ENCODE measurements at places on chromosomes 6 and 20.

DNA sequence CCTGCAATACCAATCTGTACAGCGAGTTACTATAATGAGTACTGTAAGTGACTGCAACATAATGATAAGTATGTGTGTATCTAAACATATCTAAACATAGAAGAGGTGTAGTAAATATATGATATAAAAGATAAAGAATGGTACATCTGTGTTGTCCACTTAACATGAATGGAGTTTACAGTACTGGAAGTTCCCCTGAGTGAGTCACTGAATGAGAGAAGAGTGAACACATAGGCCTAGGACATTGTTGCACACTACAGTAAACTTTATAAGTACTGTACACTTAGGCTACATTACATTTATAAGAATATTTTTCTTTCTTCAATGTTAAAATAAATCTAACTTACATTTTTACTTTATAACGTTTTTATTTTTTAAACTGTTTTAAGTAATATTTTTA lies 380.4 kb downstream of the MMUT start:
- no peak for DNase-seq

DNA sequence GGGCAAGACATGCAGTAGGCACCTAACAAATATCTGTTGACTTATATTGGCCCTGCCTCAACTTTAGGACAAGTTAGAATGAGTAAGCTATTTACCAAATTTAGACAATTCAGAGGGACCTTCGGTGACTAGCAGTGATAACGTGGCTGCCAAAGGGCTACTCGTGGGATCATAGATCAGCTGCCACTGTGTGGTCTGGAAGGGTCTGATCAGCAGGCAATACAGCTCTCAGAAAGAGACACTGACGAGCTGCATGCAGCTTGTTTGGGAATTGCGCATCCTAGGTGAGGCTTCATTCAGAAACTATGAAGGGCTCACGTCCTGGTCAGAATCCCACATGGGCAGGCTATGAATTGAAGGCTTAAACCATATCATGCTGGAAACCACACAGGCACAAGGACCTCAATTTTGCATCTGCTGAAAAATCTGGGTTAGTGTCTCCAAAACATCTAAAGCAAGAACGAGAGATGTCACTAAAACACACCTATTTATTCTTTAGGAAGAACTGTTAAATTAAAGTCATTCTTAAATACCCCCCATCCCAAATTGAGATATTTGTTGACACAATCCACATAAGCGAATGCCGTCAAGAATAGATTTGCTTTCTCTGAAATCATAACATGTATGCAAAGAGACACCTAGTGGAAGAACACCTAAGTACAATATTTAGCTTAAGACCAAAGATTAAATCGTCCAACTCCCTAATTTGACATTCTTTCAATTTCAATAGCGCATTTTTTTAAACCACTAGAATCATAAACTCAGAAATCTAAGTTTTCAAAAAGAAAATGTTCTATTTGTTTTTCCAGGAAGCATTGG lies 79.6 kb downstream of the IPCEF1 start:
- DNase-seq, result no peak

DNA sequence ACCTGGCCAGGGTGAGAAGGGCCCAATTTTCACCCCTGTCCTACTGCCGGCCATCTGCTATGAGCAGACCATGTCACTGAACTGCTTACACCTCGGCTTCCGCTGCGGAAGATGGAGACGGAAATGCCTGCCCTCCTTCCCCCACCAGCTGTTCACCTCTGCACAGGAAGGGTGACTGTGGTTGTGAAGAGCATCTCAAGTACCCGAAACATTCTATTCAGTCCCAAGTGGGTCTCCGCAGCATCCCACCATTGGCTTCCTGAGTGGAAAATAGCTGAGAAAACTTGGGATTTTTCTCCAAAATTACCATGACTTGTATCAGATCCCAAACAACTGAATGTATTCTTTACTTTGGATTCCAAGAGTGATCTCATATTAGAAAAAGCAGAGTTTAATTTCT lies 16.1 kb downstream of the DOK5 start:
- no peak for DNase-seq

- DNase-seq, result no peak
Measured at GRCh38 chr6:87641065-87641692, 51.2 kb downstream of the ORC3 start.

GRCh38 chr6:152701081-152701862 lies 3.6 kb downstream of the MYCT1 start:
- DNase-seq, result no peak

GRCh38 chr6:150936021-150936555 lies 70.6 kb downstream of the MTHFD1L start:
- no peak for DNase-seq

- DNase-seq, result no peak
Measured at GRCh38 chr6:81214414-81215091, 537.9 kb downstream of the TENT5A start.

DNA sequence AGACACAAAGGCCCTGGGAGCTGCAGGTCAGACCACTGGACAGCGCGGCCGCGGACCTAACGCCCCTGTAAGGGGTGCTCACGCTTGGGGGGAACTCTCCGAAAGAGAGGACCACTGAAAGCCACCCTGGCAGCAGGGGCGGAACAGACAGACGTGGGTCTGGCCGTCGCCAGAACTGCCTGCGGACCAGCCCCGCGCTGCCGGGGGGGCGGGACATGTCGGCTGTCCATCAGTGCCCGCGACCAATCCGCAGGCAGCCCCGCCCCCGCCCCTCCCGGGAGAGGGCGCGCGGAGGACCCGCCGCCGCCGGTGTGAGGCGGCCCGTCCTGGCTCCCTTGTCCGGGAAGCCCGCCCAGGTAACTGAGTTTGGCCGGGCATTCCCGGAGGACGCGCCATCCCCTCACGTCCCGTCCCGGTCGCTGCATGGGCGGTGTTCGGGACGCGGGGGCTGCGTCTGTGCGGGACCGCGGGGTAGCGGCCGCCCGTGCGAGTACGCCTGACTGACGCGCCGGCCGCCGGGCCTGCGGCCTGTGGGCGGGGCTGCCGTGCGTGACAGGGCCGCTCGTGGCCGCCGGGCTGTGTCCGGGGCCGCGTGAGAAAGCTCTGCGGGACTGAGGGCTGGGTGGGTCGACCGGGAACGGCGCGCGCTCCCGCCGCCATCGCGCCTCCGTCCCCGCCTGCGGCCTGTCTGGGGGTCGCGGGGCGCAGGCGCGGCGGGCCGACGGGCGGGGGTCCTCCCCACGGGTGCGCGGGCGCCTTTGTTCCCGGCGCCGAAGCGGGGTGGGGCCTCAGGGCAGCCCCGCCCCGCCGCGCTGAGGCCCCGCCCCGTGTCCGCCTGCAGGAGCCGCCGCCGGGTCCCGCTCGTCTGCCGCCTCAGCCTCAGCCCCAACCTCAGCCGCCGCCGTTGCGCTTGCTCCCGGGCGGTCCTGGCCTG lies at the start of gene PLCG1:
Gene PLCG1 (plus strand): TSS at position 864 of the 934 bp plus-strand sequence. CDS start 99 bp downstream, outside the sequence.
- peak; percentile 88 for DNase-seq

GRCh38 chr6:92023410-92023966 lies 1395.9 kb downstream of the EPHA7 start:
- DNase-seq, result no peak

DNA sequence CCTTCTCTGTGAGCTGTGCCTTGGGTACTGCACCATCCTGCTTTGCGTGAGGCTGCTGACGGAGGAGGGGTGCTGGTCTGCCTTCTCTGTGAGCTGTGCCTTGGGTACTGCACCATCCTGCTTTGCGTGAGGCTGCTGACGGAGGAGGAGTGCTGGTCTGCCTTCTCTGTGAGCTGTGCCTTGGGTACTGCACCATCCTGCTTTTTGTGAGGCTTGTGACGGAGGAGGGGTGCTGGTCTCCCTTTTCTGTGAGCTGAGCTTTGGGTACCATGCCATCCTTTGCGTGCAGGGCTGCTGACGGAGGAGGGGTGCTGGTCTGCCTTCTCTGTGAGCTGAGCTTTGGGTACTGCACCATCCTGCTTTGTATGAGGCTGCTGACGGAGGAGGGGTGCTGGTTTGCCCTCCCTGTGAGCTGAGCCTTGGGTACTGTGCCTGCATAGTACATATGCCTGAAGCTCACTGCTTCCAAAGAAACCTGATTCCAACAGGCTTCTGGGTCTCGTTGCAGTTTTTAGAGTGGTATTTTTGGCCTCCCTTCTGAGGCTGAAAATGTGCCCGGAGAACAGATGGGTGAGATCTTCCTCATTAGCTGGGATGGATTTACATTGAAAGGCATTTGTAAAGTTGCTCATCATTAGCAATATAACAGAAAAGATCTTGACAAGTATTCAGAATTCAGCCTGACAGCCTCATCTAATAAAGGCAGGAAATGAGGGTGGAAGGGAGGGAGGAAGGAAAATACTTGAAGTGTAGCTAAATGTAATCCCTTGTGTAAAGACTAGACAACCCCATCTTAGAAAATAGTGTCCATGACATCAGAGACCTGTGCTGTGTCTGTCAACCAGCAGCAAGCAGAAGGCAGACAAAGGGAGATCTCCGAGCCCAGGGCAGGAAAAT lies 46.8 kb upstream of the UNC93A start:
- DNase-seq, result peak; percentile 41

GRCh38 chr20:31721408-31722256 lies 1.0 kb downstream of the BCL2L1 start:
- DNase-seq, result no peak

GRCh38 chr6:12246900-12247299 lies 43.3 kb upstream of the EDN1 start:
- no peak for DNase-seq

GRCh38 chr6:82183642-82184282 lies 63.8 kb downstream of the IBTK start:
- DNase-seq, result no peak

GRCh38 chr20:14498772-14499171 lies 161.4 kb upstream of the FLRT3 start:
- no peak for DNase-seq

DNA sequence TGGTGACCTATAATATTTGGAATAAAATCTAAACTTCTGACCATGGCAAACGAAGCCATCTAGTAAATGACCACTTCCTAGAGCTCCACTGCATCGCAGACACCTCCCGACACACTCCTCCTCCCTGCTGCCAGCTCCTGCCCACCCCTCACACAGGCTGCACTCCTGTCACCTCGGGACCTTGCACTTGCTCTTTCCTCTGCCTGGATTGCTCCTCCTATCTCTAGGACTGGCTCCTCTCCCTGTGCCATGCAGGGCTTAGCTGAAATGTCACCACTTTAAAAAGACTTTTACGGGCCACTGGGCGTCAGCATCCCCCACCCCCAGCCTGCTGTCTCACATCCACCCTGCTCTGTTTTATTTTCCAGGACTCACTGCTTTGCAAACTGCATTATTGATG lies 87.6 kb upstream of the MC3R start:
- no peak for DNase-seq

DNA sequence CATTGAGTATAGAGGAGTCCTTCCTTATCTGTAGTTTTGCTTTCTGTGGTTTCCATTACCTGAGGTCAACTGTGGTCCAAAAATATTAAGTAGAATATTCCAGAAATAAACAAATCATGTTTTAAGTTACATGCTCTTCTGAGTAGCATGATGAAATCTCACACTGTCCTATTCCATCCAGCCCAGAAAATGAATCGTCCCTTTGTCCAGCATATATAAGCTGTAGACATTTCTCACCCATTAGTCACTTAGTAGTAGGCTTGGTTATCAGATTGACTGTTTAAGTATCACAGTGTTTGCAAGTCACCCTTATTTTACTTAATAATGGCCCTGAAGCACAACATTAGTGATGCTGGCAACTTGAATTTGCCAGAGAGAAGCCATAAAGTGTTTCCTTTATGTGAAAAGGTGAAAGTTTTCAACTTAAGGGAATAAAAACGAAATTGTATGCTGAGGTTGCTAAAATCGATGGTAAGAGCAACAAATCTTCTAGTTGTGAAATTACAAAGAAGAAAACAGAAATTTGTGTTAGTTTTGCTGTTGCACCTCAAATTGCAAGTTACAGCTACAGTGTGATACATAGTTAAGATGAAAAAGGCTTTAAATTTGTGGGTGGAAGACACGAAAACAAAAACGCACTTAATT lies 198.6 kb upstream of the SIM1 start:
- DNase-seq, result no peak

DNA sequence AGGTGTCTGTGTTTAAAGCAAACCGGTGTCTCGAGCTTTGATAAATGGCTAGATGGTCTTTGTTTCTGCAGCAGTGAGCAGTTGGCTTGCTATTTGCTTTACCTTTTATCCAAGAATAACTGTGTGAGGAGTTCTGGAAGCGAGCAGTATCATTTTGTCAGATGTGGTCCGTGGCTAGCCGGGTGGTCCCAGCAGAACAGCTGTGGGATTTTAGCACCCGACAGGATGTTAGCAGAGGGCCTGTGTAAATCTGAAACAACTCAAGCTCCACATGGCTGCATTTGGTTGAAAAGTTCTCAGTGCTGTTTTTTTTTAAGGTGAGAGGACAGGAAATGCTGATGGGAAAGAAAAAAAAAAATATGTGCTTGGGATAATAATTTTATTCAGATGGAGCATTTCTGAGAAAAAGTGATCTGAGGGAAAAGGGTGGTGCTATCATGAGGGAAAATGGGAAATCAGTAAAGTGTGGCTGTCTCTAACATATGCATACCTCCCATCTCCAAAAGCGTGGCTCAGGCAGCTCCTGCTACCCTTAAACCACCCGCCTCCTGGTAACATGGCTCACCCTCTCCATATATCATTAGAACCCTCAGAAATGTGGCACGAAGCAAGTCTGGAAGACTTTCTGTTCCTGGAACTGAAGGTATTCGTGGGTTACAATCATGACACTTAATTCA lies 215.4 kb downstream of the TSHZ2 start:
- DNase-seq, result no peak

DNA sequence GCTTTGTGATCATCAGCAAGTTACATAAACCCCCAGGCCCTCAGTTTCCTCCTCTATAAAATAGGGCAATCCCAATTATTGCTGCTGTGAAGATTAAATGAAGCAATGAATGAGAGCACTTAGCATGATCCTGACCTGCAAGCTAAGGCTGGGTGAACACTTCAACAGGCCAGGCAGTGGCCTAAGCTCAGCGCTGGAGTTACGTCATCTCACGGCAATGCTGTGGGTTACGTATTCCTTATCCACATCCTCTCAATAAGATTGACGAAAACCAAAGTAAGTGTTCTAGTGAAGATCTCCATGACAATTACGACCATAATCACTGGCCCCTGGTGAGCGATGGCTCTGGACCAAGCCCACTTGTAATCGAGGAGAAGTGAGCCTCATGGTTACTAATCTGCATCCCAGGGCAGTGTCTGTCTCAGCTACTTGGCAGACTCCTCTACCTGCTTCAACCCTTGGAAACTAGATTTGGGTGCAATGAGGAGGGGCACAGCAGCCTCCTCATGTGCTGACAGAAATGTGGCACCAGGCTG lies 274.1 kb upstream of the ARID1B start:
- no peak for DNase-seq
